Retinal pigment epithelial cell (primary cell): ENCODE measurements at places on chromosomes 12 and 14.
A peak's percentile ranks its signal among the peaks of the same experiment; 100 is the strongest.

- no peak for DNase-seq
Observed at GRCh38 chr14:21939836-21940235, 266.2 kb upstream of the OR4E1 start.

DNA sequence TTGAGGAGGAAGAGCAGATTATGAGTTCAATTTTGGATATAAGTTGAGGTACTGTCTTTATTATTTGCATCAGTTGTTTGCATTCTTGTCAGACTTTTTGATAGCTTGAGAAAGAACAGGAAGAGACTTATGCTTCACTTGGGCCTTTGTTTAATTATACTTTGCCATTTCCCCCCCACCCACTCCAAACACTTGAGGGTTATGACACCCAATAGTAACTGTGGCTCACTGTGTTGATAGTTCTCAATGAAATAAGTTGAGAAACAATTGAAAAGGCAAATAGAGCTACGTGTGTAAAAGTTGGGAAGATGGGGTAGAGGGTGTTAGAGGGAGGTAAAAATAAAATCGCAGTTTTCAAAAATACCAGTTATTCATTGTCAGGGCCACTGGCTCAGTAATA lies 17.7 kb downstream of the NAA30 start:
- DNase-seq: no peak

GRCh38 chr14:22560662-22561365 lies 28.2 kb downstream of the DAD1 start:
- DNase-seq: no peak

DNA sequence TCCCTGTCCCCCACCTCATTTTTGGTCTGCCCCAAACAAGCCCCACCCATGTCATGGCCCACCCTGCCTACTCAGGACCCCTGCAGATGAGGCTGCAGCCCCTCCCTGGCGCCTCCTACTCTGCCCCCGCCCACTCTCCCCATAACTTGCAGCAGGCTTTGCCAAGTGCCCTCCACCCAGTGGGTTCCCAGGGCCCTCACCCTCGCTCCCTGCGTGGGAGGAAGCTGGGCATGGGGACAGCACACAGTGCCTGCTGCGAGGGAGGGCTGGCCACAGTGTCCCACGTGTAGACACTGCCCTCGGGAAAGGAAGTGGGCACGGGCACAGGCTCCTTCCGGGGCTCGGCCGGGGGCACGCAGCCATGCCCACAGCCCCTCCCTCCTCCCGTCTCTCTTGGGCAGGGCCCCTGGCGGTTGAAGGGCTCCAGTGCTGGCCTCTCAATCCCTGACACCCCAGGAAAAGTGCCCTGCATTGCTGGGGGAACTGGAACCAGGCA lies 9.4 kb downstream of the AKT1 start:
- no peak for DNase-seq

- DNase-seq: no peak
Observed at GRCh38 chr12:95583933-95584332, 32.7 kb upstream of the USP44 start.

DNA sequence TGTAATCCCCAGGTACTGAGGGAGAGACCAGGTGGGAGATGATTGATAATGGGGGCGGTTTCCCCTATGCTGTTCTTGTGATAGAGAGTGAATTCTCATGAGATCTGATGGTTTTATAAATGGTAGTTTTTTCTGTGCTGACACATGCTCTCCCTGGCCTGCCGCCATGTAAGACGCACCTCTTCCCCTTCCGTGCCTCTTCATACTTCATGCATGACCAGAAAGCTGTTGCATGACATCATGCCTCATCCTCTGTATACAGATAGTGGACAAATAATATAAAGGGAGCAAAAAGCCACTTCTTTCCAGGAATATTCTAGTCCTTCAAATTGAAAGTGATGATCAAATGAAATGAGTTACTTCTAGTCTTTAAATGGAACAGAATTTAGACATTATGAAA lies 47.3 kb upstream of the LRIG3 start:
- DNase-seq: no peak

DNA sequence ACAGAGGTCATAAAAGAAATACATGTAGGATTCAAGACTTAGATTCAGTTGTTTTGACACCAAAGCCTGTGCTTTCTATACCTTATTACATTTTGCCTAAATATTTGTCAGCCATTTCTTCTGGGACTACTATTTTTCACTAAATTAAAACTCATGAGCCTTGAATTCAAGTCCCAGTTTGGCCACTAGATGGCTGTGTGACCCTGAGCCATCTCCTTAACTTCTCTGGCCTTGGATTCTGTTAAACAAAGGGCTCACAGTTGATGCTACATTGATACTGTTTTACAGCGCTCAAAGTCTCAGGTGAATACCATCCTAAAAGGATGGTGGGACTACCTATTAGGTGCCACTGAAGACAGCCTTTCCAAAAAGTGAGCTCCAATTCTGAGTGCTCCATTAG lies 39.6 kb upstream of the CCDC198 start:
- DNase-seq: no peak

DNA sequence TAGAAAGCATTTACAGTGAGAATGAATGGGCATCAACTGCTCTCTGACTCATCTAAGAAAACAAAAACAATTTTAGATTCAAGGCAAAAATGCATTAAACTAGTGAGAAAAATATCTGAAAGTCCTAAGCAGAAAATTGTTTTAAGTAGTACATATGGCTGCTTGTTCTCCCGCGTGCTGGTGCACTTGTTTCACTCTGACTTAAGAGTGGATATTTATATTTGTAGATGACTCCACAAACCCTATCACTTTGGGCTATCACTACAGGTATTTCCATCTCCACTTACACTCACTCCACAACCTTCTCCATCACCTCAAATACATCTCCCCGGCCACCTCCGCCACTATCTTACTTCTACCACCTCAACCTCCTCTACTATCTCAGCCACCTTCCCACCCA lies 253.9 kb upstream of the EGLN3 start:
- DNase-seq: no peak

DNA sequence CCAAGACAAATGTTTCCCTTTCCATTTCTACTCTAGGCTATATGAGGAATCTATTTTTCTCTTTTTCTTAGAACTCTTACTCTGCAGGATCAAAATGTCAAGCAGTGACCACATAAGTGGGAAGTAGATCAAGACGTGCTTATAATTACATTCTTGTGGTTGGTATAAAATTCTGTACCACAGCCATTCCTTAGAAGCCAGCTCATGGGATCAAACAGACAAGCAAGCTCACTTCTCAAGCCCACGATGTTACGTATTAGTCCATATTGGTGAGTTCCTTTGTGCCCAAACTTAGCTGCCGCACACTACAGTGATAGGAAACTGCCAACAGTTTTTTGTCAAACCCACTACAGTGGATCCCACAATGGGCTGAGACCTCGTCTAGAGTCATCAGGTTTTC lies 53.4 kb downstream of the IFNG start:
- DNase-seq: peak; percentile 92

DNA sequence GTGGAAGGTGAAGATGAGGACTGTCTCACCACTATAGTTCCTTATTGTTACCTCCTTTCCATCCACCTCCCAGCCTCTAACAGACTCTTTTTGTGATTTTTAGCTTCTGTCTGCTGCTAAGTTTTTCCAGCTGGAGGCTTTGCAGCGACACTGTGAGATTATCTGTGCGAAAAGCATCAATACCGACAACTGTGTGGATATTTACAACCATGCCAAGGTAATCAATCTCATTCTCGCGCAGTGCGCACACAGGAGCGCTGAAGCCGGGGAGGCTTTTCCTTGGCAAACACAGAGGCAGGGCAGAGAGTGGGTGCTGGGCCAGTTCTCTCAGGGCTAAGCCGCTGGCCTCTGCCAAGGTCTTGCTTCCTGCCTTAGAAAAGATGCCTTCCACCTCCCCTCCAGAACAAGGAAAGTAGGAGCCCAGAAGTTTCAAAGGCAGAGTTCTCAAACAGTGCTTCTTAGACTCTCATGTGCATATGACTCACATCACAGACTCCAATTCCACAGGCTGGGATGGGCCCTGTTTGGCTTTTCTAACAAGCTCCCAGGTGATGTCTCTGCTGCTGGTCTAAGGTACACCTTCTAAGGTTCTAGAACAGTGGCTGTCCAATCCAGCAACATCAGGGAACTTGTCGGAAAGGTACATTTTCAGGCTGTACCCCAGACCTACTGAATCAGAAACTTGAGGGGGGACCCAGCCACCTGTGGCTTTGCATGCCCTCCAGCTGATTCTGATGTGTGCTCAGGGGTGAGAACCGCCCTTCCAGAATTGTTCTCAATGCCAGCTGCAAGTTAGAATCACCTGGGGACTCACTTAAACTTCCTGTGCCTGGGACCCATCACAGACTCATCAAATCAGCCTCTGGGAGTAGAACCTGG lies 33.8 kb upstream of the PWP1 start:
- DNase-seq: peak; percentile 44

GRCh38 chr14:54330876-54331275 lies 65.9 kb upstream of the CDKN3 start:
- DNase-seq: no peak
